Germinal center (tissue), 1 donor: ENCODE measurements at places on chromosomes 5 and 9.

GRCh38 chr5:108857905-108858304 is 110.2 kb downstream of the FER start:
- no peak for DNase-seq

GRCh38 chr5:65395526-65396155 is 86.1 kb downstream of the ADAMTS6 start:
- no peak for DNase-seq

- no peak for DNase-seq
These were observed 77.1 kb downstream of the NTNG2 start for GRCh38 chr9:132238992-132239391.

DNA sequence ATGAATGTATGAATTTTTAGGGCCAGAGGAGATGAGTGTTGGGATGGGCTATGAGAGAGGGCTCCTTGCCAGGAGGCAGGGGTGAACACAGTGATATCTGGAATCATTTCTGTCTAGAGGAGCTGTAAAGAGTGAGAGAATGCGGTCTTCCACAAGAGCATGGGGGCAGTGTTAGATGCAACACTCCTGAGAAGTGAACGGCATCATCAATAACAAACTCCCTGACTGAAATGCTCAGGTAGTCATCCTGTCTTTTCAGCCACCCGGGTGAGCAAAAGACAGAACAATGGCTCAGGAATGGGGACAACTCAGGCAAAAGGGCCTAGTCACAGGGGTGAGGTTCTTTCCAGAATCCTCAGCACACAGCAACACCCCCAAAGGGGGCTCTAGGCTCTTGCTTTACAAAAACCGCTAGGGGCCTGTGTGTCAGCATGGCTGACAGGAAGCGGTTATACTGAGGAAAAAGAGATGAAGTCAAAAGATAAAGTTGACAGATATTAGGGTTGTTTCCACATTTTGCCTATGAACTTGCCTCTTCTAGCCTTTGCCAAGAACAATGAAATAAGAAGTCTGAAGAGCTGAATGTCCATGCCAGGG is 104.6 kb upstream of the LRRTM2 start:
- no peak for DNase-seq

DNA sequence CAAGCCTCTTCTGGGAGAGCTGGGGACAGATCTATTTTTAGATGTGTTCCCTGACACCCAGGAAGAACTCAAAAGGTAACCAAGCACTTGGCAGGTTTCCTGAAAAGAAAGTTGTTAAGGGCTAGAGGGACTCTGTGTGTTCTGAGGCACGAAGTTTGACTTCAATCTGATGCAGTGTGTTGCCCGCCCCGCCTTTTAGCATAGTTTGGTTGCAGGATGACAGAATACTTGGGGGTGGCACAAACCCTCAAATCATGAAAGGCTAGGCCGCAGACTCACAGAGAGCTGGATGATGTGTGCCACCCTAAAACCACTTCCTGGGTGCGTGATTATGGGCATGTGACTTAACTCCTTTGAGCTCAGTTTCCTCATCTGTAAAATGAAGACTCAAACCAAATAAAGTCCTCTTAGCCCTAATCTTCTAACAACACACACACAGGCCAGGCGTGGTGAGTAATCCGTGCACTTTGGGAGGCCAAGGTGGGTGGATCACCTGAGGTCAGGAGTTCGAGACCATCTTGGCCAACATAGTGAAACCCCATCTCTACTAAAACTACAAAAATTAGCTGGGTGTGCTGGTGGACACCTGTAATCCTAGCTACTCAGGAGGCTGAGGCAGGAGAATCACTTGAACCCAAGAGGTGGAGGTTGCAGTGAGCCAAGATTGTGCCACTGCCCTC is 12.8 kb upstream of the NDFIP1 start:
- no peak for DNase-seq
